ENCODE measurements at places on chromosomes 2 and 18.

DNA sequence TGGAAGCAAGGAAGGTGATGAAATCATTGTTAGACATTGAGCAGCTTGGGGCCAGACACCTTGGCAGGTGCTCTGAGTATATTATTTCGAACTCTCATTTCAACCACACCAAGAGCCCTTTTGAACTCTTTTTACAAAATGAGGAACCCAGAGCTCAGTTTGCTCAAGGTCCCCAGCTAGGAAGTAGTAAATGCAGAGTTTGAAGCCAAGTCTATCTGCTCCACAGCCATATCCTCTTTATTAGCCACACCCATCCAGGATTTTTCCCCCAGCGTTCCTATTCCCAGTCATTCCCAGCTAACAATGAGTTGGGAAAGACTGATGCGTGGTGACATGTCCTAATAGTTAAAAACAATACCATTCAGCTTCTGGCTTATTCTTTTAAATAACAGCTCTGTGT lies 40.2 kb downstream of the SEMA4F start:
- DNase-seq: no peak

DNA sequence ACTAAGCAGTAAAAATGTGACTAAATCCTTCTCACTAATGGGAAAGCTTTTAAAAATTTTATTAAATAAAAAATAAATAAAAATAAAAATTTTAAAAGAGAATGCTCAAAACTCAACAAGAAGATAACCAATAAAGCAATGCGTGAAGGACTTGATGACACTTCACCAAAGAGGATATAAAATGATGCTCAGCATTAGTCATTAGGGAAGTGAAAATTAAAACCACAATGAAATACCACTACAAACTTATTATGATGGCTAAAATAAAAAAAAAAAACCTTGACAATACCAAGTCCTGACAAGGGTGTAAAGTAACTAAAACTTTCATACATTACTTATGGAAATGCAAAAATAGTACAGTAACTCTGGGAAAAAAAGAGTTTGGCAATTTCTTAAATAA lies 3.3 kb upstream of the WDR75 start:
- DNase-seq: no peak

- DNase-seq: peak; percentile 29
Measured at GRCh38 chr18:70420146-70420898, 131.5 kb downstream of the SOCS6 start.

DNA sequence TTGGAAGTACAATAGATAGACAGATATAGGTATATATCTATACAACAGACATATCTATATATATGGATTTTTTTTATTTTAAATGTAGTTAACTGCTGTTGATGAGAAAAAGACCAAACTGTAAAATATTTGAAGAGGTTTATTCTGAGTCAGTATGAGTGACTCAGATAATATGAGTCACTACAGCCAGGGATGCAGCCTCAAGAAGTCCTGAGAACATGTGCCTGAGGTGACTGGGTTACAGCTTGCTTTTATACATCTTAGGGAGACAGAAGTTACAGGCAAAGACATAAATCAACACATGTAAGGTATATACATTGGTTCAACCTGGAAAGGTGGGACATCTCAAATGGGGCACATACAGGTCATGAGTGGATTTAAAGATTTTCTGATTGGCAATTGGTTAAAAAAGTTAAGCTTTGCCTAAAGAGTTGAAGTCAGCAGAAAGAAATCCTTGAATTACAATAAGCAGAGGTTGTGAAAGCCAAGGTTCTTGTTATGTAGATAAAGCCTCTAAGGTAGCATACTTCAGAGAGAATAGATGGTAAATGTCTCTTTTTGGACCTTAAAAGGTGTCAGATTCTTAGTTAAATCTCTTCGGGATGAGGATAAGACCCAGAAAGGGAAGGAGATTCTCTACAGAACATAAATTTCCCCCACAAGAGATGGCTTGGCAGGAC lies 149.9 kb downstream of the RBM43 start:
- peak; percentile 13 for DNase-seq

- DNase-seq: no peak
Measured at GRCh38 chr2:88190808-88191721, 20.9 kb downstream of the THNSL2 start.

DNA sequence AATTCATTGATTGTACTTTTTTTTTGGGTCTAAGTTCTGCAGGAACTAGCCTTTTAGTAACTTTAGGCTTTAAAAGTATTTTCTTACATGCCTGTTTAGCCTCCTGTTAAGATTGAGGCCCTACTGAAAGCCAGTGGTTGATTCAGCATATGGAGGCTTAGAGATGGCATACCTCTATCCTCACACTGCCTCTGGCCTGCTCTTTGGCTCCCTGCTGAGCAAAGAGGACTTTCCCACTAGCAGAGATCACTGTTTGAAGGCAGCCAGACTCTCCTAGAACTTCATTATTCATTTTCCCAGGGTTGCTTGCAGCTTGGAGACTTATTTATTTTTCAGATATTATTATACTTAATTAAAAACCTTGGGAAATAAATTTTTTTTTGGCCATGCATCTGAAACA lies 405.6 kb upstream of the MEX3C start:
- DNase-seq: no peak

DNA sequence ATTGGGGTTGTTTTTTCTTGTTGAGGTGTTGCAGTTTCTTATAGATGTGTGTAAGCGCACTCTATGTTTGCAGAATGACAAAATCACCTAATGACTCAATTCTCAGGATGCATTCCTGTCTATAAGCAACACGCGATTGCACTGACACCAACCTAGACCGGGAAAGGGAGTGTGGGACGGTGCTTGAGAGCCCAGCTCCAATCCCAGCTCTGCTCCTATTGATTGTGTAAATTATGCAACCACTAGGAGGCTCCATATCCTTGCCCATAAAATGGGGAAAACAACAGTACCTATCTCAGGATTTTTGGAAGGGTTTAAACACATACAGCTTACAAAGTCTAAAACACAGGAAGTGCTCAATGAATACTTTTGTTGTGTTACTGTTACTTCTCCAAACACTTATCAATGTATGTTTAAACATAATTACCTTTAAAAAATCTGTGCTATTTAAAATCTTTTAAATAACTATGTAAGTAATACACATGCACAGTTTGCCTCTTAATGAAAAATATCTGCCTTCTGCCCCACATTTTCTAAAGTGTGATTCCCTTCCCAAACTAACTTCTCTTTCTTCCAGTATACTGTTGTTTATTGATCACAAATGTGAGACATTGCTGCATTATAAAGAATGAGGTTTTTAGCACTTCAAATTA lies 132.5 kb downstream of the SPHKAP start:
- DNase-seq: no peak

- DNase-seq: no peak
Measured at GRCh38 chr18:3715231-3716080, 265.5 kb downstream of the TGIF1 start.

GRCh38 chr2:104025295-104025694 lies 828.6 kb upstream of the POU3F3 start:
- no peak for DNase-seq
